NCI-H2171 (cell line): ENCODE measurements at places on chromosomes 7 and 10.

DNA sequence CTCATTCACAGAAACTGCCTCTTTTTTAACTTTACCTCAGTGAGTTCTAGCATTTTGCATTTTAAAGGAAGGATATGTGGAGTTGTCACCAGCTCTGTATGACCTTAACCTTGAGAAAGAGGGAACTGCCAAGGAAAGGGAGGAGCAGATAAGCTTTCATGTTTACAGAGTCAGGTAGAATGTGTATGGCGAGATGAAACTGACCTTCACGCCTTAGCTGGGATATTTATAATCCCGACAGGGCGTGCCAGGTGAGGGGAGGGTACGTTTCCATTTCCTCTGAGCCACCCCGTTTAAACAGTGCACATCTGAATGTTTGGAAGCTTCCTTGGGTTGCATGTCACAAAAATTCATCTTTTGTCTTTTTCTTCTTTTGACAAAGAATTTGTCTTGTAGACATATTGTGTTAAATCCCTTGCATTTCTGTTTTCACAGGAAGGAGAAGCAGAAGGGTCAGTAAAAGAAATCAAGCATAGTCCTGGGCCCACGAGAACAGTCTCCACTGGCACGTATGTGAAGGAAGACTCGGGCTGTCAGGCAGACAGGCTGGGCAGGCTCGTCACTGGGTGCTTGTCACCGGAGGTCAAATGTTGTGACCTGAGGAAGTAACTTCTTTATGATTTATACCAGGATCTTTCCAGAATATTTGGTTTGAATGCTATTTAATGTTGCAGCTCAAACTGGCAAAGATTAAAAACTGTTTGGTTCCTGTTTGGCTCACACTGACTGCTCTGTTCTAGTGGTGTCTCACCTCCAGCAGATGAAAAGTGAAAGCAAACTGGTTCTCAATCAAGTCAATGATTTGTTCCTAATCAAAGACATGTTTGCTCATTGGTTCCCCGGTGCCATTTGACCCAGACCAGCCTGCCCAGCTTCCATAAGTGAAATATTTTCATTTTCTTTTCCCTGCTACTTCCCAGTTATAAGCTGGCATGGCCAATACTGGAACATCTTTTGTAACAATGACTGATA is 16.2 kb downstream of the OPTN start:
- no peak for DNase-seq

DNA sequence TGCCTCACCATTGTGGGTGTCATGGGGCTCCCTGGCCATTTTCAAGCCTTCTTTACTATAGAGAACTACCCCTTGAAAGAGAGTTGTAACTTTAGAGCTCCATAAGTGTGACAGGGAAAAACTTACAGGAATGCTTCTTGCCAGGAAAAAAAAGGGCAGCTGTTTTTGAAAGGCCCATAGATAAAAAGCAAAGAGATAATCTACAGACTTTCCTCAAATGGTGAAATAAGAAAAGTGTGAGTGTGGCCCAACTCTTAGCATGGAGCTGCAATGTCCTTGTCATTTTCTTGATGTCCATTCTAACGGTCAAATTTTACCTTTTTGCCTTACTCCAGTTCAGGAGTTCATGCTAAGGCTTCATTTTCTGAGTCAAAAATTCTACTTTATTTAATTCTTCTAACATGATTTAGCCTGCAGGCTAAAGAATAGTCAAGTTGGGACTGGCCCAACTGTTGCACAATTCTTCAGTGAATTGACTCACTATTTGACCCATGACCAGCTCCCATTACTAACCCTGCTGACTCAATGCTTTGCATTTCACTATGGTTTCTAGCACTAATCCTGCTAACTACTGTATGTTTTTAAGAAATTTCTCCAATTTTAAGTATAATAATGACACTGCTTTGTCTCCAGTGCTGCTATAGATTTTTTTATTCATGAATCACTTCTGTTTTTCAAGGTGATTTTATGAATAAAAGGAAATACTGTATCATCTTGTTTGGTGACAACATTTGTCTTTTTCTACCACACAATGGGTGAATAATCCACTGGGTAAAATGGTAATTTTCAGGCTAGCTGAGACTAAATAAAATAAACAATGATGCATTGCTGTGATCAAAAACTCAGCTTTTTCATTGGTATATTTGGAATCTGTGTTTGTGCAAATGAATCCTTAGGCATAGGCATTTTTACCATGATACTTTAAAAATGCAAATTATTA is 41.4 kb upstream of the SGCE start:
- DNase-seq: no peak

GRCh38 chr10:15053061-15053460 is 9.3 kb downstream of the OLAH start:
- DNase-seq: no peak

DNA sequence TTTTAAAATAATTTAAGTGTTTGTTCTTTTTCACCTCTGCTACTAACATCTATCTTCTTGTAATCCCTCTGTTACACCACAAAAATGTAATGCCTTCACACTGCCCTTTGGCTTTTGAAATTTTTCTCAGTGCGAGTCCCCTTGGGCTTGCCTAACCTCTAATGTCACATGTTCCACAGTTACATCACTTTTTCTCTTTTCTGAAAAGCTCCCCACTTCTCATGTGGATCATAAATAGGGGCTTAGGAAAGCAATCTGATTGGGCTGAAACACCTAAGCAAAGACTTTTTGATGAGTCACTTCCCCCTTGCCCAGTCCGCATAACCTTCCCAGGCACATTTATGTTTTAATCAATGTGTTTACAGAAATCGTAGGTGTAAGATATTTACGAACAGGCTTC is 288.2 kb downstream of the IPMK start:
- DNase-seq: no peak

- DNase-seq: no peak
Observed at GRCh38 chr7:107703219-107703618, 40.7 kb upstream of the CBLL1 start.

- no peak for DNase-seq
Observed at GRCh38 chr7:102064361-102065025, 222.2 kb upstream of the SH2B2 start.

GRCh38 chr10:87739703-87740102 is 78.3 kb downstream of the ATAD1 start:
- no peak for DNase-seq

GRCh38 chr10:96642973-96643372 is 56.2 kb upstream of the TM9SF3 start:
- no peak for DNase-seq

GRCh38 chr7:36562121-36562520 is 162.2 kb downstream of the AOAH start:
- no peak for DNase-seq

DNA sequence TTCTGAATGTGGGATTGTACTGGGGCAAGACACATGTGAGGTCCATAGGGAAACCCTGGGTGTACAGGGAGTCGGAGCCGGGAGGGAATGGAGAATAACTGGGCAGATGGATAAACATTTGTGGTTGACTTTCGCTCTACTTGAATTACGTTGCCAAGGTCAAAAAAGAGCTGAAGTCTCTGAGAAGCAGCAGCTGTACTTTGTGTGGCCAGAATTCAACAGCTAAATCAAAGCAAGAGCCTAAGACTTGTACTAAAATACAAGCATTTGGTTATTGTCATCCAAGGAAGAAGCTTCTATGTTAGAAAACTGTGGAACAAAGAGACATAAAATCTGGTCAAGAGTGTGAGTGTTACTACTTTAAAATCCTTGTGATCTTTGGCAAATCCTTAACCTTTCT is 457.2 kb downstream of the ARL4A start:
- peak; percentile 87 for DNase-seq

DNA sequence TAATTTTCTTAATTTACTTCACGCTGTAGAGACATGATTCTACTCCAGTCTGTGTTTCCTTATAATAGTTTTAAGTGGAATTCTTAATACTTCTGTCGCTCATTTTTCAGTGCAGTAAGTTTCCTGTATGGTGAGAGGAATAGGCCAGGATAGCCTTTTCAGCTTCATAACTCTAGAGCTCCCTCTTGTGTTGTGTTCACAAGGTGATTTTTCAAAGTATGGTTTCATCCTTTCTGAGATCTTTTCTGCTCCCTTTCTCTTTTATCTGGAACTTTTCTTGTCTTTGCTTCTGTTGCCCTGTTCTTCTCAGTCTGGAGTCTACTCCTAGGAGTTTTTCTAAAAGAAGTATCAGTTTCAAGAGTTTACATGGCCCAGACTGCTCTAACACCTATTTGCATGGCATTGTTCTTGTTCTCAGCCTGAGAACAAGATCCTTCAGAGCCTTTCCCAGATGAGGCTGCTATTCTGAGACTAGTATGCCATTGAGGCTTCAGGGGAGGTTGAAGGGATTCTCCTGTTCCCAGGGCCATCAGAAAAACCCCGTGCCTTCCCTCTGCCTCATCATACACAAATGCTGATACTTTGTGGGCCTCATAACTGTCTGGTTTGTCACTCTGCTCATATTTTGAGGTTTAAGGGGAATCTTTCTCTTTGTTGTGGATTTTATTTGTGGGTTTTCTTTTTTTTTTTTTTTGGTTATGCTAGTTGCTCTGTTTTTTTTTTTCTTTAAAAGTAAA is 21.8 kb downstream of the NET1 start:
- DNase-seq: no peak

DNA sequence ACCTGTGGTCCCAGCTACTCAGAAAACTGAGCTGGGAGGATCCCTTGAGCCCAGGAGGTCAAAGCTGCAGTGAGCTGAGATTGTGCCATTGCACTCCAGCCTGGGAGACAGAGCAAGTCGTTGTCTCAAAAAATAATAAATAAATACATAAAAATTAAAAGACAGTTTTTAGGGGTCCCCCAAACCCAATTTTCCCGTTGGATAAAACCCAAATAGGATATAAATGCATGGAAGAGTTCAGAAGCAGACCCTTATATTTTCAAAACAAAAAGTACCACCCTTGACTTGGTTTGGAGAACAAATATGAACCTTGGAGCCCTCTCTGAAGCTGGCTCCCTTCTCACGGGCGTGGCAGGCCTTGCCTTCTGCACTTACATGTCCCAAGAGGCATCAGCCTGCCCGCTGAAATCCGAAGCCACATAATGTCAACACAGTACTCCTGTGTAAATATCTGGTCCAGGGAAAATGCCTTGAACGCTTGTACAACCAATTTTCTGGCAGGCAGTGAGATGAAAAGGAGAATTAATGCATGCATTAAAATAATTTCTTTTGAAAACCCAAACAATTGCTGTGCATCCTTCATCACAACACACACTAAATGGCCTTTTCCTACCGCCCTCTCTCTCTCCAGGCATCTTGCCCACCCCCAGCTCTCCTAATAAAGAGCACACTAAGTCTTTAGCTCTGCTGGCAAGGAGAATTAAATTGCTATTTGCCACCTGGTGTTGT is 46.4 kb upstream of the PARD3 start:
- peak; percentile 75 for DNase-seq

DNA sequence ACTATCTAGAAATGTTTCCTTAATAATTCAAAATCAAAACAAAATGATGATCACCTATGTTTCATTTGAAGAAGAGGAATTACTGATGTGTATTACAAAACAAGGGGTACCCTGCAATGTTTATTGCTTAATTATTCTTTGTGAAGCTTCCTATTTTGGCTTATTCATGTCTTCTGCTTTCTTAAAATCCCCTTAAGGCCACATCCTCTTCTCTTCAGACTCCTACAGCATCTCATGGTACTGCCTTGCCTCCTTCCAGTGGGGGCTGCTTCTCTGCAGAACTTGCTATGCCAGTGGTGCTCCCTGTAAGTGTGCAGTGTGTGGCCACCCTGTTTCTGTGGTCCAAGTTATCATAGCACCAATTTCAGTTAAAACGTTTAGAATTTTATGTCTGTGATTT is 35.0 kb downstream of the CCDC146 start:
- no peak for DNase-seq

GRCh38 chr7:110780712-110781111 is 310.2 kb upstream of the LRRN3 start:
- no peak for DNase-seq

GRCh38 chr7:20217193-20217948 is at the start of gene MACC1:
Gene MACC1 (minus strand): TSS chr7:20217384. CDS start chr7:20161862, 55,522 bp downstream.
- no peak for DNase-seq

DNA sequence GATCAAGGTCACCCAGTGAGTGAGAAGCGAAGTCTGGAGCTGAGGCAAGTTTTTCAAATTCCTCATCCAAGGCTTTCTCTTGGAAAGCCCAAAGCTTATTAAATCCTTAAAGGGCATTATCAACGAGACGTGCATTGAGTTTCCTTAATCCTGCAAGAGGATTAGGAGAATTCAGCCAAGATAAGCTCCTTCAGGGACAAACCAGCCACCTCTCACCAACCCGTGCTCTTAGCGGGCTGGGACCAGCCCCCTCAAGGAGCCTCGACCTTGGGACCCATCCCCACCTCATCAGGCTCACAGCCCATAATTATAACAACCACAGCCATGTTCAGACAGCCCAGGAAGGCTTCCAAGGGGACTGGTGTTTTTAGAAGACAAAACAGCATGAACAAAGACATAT is 12.0 kb upstream of the SLC29A4 start:
- no peak for DNase-seq

GRCh38 chr10:7409045-7409731 is 1.6 kb downstream of the SFMBT2 start:
- no peak for DNase-seq

DNA sequence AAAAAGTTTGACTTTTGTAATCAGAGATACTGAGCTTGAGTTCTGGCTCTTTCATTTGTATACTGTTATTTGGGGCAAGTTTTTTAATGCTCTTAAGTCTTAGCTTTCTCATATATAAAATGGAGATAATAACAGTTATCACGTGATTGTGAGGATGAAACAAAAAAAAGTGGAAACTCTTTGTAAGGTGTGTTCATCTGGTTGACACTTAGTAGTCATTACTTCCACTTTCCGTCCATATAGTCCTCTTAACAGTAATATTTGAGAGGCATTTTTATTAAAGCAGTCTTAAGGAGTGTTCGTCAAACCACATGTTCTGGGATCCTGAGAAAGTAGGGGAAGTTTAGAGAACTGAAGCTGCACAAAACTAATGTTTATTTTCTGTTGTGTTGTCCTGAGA is 65.6 kb downstream of the PTEN start:
- DNase-seq: no peak

GRCh38 chr10:46540412-46541016 is 15.9 kb downstream of the GPRIN2 start:
- no peak for DNase-seq

- DNase-seq: no peak
Observed at GRCh38 chr10:123604506-123604905, 61.6 kb upstream of the GPR26 start.

DNA sequence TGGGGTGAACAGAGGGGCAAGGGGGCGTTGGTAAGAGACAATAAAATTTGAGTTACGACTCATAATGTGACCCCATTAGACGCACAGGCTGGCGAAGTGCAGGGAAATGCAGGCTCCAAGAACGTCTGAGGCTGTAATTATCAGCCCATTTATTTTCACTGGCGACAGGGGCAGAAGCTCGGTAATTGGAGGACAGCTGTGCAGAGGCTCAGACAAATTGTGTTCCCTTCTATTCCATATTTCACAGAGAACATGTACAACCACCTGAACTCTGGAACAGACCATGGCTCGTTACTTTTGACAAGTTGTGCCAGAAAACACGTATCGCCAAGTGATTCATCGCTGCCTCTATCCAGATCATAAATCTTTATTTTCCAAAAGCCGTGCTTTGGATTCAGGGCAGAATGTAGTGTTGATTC is 137.3 kb upstream of the FRMD4A start:
- DNase-seq: no peak

GRCh38 chr7:85119934-85120333 is 66.9 kb downstream of the SEMA3D start:
- DNase-seq: no peak
